IgD-negative memory B cell (primary cell): ENCODE measurements at places on chromosomes 2 and 18. TPM values are rescaled to one million over a fixed set of nuclear protein-coding genes. Genes with fewer than 3 reads are reported as not detected.

Gene NPHP1
- polyA plus RNA-seq = 2.1 TPM

Gene MYO5B
- 1.2 TPM for polyA plus RNA-seq

Gene LOXL3
- polyA plus RNA-seq = 0.74 TPM

Gene PTRHD1
- 69.9 TPM for polyA plus RNA-seq

Gene GLI2
- polyA plus RNA-seq = not detected

Gene EFHD1
- polyA plus RNA-seq = 0.73 TPM

Gene ACTR3
- polyA plus RNA-seq = 432 TPM

Gene DPP4
- 1.3 TPM for polyA plus RNA-seq

Gene GREB1
- not detected for polyA plus RNA-seq

Gene POTEI
- polyA plus RNA-seq = not detected

Gene CCDC138
- polyA plus RNA-seq = 8.6 TPM

Gene LIMS1
- polyA plus RNA-seq = 42.2 TPM

Gene HOXD9
- not detected for polyA plus RNA-seq

Gene CFAP53
- not detected for polyA plus RNA-seq

Gene C2orf72
- polyA plus RNA-seq = not detected

Gene CREG2
- polyA plus RNA-seq = 0.06 TPM

Gene PSD4
- 36.4 TPM for polyA plus RNA-seq

Gene SETBP1
- polyA plus RNA-seq = 16.8 TPM

Gene ASB18
- polyA plus RNA-seq = not detected

Gene MROH2A
- not detected for polyA plus RNA-seq

Gene POU3F3
- polyA plus RNA-seq = not detected

Gene CRYGC
- not detected for polyA plus RNA-seq

Gene CNTNAP5
- not detected for polyA plus RNA-seq

Gene GPR75
- 0.10 TPM for polyA plus RNA-seq

Gene C1QL2
- not detected for polyA plus RNA-seq

Gene PMAIP1
- polyA plus RNA-seq = 89.4 TPM

Gene TMEM17
- not detected for polyA plus RNA-seq

Gene SPIRE1
- 0.05 TPM for polyA plus RNA-seq

Gene HADHB
- polyA plus RNA-seq = 104 TPM

Gene FBXO36
- polyA plus RNA-seq = 0.63 TPM

Gene COL4A4
- polyA plus RNA-seq = 20.8 TPM

Gene GPR55
- polyA plus RNA-seq = 1.9 TPM
